Right cardiac atrium (tissue), 5 donors: ENCODE measurements at places on chromosomes 6 and 20.

DNA sequence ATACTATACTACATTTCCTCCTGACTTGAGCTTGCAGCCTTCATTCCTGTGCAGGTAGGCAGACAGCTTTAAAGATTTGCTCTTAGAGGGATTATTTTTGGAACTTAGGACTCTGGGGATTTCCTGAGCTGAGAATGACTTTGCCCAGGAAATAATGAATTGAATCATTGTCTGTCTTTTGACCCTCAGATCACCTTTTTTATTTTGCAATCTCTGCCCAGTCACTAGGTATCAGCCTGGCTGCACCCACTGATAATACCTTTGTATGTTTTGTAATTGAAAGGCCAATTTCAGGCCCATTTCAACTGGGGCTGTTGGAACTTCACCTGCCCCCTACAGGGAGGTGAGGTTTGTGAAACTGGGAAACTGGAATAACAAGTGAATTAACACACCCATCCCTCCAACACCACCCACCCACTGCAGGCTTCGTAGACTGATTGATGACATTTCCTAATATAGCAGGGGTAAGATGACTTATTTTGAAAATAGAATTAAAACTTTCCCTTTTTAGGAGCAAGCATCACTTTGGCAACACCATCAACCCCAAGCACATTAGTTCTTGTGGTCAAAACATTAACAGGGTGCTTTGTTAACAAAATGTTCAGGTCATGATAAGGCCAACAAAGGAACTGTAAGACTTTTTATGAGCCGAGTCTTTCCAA, 157.1 kb upstream of the CENPW start:
- DNase-seq, result no peak

- DNase-seq, result no peak
Measured at GRCh38 chr6:106056746-106057390, 29.3 kb upstream of the PRDM1 start.

- DNase-seq, result no peak
Measured at GRCh38 chr6:6402006-6402405, 81.5 kb upstream of the F13A1 start.

DNA sequence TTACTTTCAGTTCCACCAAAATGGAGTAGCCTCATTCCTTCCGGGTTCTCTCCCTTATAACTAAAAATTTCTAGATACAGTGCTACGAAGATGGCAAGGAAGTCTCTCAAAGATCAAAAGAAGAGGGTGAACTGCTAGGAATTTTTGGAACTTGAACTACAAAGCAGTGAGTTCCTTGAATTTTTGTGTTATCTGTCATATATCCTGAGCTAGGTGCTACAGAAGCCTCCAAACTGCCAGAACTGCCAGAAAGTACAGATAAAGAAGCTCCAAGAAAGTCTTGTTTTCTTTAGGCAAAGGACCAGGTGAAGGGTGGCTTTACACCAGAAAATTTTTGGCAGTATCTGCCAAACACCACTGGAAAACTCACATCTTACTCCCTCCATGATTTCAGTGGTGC, 218.8 kb upstream of the FLRT3 start:
- DNase-seq, result no peak

GRCh38 chr6:35219683-35220326, 6.0 kb downstream of the SCUBE3 start:
- DNase-seq, result no peak
